ENCODE measurements at places on chromosomes 12 and 14.
A peak's percentile ranks its signal among the peaks of the same experiment; 100 is the strongest.

DNA sequence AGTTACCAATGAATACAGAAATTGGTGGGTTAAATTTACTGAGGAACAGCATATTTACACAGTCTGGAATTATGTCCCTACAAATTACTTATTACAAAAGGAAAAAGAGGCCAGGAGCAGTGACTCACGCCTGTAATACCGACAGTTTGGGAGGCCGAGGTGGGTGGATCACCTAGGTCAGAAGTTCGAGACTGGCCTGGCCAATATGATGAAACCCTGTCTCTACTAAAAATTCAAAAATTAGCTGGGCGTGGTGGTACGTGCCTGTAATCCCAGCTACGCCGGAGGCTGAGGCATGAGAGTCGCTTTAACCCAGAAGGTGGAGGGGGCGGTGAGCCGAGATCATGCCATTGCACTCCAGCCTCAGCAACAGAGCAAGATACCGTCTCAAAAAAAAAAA is 52.6 kb downstream of the HECTD1 start:
- no peak for DNase-seq

DNA sequence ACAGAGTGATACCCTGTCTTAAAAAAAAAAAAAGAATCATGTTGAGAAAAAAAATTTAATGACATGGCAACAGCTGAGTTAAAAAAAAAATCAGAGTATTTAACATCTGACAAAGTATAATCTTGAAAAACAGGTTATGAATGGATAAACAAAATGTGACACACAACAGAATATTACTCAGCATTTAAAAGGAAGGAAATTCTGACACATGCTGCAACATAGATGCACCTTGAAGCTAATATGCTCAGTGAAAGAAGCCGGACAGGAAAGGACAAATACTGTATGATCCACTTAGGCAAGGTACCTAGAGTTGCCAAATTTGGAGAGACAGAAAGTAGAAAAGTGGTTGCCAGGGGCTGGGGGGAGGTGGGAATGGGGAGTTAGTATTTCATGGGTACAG is 19.4 kb upstream of the EIF2B2 start:
- no peak for DNase-seq

DNA sequence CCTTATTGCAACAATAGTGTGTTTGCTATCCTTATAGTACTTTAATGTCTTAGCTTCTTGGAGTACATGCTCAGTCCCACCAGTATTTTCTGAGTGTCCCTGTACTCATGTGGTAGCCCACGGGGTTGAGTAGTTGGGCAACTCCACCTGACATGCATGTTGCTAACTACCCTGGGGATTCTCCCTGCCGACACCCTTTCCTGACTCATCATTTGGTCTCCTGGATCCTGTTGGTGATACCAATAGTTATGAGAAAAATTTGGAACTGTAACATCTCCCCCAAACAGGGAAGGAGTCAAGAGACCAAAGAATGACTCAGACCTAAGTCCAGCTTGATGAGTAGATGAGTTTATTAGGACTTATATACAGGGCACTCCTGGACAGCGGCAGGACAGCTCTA is 101.6 kb downstream of the BRMS1L start:
- DNase-seq, result no peak

DNA sequence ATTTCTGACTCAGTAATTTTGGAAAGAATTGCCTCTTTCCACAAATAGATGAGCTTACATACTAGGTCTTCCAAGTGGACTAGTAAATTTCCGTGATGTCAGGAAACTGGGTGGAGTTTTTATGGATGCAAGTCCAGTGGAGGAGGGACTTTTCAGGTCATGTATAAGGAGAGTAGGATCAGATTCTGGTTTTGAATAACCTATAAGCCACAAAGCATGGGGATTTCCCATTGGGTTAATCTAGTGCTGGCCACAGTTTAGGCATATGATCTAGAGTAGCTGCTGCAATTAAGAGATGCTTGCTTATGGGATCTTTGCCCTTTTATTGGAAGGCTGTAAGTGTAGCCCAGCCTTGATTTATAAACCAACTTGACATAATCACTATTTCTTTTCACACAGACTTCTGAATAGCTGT is 33.8 kb downstream of the STK38L start:
- DNase-seq, result no peak

- DNase-seq, result no peak
These were observed 236.1 kb upstream of the NPAS3 start for GRCh38 chr14:32702562-32702961.

DNA sequence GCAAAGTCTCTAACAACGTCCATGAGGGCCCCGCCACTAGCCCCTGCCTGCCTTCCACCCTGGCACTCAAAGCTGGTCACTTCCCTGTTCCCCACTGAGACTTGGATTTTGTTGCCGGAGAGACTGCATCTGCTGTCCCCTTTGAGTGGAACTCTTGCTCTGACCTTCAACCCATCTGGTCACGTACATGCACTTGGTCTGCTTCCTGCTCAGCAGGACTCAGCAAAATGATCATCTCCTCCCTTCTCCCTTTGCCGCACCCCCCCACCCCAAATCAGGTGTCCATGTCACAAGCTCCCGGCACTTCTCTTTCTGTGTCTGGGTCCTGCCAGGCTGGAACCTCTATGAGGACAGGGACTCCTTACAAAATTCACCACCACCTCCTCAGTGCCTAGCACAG is 180.9 kb downstream of the CHST11 start:
- DNase-seq, result no peak

DNA sequence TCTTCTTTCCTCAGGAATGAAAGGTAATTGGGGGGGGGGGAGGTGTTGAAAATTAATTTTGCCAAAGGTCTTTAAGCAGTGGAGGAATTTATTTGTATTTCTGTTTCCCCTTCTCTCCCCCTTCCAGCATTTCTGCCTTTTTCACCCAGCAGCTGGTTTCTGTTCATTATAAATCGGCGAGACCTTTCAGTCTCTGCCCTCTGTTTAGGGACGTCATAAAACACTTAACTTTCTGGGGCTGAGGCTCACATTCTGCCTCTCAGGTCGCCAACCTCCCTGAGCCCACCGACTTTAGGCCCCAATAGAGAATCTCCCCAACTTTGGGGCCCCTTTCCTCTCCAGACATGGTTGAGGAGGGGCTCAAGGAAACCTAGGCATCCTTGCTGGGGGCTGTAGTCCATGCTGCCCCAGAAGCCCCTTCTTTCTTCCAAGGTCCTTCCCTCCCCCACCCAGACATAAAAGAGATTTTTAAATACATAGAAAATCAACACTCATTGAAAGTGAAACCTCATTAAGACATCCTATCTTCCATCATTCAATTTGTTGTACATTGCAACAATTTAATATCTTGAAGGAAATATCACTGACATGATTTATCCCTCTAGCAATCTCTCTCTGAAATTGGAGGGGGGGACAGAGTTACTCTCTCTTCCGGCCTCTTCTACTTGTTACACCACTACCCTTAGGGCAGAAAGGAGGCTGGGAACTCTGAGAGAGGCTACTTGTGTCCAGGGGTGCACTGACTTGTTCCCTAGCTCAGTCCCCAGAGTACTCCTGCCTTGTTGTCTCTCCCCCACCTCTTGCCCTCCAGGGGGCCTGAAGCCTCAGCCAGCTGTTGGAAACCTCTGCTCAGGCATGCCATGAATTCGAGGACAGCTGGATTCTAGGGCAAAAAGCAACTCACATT is 2.5 kb upstream of the HOXC6 start:
- DNase-seq, result no peak

GRCh38 chr12:101372431-101372830 is 35.1 kb downstream of the ARL1 start:
- DNase-seq, result no peak

GRCh38 chr14:81535396-81536164 is 1.9 kb upstream of the SEL1L start:
- no peak for DNase-seq

GRCh38 chr14:67567654-67568053 is 32.4 kb downstream of the PIGH start:
- DNase-seq, result no peak

DNA sequence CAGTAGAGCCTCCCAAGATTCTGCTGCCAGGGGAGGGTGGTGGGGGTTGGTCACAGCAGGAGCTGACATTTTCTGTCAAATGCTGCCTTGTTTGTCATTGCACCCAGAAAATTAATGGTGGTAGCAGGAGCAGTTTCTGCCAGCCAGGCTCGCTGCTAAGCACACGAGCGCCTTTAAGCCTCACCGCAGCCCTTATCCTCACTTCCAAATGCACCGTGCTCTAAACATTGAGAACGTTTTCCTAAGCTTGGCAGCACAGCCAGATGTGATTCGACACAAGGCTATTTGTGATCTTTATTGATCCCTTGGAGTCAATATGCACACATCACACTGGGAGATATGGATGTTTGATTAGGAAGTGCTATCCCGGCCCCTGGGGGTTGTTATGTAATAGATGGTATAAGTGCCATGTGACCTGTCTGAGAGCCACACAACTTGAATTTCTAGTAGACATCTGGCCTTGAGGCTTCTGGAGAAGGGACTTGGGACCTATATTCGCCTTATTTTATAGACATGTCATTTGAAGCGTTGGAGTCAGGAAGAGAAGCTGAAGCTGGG is 31.6 kb upstream of the BEGAIN start:
- DNase-seq, result no peak

GRCh38 chr12:52581481-52581880 is 7.8 kb upstream of the KRT74 start:
- DNase-seq, result no peak

- peak; percentile 57 for DNase-seq
These were observed 4.4 kb downstream of the TNS2 start for GRCh38 chr12:53054112-53054878.

GRCh38 chr14:97178781-97179180 is 381.6 kb downstream of the VRK1 start:
- no peak for DNase-seq

GRCh38 chr12:66144791-66145754 is 14.5 kb upstream of the LLPH start:
- no peak for DNase-seq

DNA sequence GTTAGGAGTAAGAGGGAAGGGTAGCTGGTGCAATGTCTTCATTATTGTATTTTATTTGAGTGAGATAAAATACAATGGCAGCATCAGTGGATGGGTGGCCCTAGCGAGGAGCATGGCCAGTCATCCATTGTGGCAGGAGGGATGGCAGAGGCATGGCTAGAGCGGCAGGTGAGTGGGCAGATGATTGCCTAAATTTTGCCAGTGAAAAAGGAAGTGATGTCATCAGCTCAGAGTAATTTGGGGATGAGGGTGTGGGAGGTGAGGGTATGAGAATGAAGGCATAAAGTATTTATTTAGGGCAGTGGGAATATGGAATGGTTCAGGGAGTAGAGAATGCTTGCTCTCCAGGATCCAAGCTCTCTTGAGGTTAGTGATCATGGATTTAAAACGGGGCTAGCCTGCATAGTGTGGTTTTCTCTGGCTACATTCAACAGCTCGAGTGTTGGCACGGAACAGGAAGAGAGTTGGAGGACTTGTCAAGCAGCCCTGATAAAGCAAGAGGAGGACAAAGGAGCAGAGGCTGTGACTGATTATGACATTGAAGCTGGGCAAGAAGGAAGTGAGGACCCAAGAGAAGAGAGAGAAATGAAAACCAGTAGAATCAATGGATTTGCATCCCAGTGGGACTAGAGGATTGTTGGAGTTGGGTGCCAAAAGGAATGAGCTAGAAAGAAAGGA is 18.7 kb upstream of the SERPINA6 start:
- DNase-seq, result no peak

DNA sequence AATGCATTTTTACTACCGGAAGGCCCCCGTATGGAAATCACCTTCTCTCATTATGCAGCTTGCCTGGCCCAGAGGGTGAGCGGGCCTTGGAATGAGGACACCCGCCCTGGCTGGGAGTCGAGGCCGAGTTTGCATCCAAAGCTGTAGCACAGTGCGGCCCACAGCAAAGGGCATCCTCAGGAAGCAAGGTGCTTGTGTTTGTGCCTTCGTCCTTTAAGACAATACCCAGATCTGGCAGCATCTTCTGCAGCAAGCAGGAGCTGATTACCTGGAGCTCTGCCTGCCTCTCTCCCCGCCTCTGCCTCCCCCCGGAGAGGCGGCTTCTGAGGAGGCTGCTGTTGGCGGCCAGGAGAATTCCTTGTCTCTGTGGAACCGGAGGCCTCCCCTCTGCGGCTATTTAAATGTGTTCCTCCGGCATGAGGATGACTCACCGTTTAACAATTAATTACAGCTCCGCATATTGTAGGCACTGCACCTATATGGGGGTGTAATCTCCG is 145.3 kb downstream of the CACNA1C start:
- no peak for DNase-seq

GRCh38 chr14:90295870-90296516 is 35.7 kb downstream of the NRDE2 start:
- DNase-seq, result no peak

DNA sequence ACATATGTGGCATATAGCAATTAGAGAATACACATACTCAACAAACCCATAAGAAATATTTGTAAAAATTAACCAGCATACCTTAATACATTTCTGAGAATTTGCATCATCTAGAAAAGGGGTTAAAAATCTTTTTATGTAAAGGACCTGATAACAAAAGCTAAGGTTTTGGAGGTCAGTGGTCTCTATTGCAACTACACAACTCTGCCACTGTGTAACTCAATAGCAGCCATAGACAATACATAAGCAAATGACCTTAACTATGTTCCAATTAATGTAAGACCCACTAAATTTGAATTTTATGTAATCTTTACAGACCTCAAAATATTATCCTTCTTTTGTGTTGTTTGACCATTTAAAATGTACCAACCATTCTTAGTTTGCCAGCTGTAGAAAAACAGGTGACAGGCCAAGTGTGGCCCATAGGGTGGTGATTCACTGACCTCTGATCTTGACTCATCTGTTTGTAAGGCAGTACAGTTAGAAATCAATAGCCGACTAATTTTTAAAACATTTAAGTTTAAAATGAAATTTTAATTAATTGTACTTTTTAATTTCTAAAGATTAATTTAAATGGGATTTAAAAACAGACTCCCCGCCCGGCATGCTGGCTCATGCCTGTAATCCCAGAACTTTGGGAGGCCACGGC is 7.4 kb upstream of the EPS8 start:
- DNase-seq, result no peak

- DNase-seq, result peak; percentile 12
These were observed 14.2 kb downstream of the FAM161B start for GRCh38 chr14:73935666-73936065.

GRCh38 chr12:14952299-14952921 is 9.0 kb downstream of the ARHGDIB start:
- no peak for DNase-seq

DNA sequence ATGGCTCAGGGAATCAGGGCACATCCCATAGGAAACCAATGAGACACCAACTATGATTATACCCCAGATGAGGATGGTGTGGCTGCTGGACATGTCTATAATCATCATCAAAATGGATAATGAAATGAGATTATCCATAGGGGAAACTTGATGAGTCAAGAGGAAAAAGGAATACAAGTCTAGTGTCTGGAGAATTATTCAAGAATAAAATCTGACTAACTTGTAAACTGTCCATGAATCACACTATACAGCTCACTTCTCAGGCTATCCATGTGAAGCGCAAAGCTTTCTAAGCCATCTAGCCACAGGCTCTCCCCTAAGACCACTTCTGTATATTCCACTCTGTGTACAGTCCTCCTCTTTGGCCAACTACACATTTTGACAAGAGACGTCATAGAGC is 52.5 kb downstream of the DUSP16 start:
- no peak for DNase-seq

- DNase-seq, result no peak
These were observed 85.5 kb upstream of the PTHLH start for GRCh38 chr12:28057856-28058615.

All from NCI-H524 treated with DMSO at 0.1 percent for 48 hours (cell line).